Epithelial cell of proximal tubule (primary cell): ENCODE measurements at places on chromosomes 2 and 18. TPM values are rescaled to one million over a fixed set of nuclear protein-coding genes. Genes with fewer than 3 reads are reported as not detected.

RBKS gene
- 2.7 and 6.2 TPM in 2 replicates for total RNA-seq

COLEC12 gene
- total RNA-seq: 2.0 and 3.3 TPM in 2 replicates

- DNase-seq: no peak
These were observed 15.4 kb downstream of the FEZ2 start for GRCh38 chr2:36582538-36582937.

DNA sequence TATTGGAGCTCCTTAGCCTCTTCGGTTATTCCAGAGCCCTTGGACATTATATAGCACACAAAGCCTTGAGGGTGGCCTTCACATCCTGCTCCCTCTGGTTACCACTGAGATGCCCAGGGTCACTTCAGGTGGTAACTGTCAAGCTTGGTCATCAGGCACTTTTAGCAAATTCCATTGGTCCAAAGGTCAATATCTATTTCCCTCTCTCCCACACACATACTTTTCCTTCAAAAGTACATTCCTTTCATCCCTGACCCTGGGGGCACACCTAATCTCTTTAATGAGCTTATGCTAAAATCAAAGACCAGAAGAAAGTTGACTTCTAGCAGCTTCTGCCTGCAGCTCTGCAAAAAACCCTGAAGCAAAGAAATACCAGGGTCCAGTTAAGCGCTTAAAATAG is 172.0 kb upstream of the NRP2 start:
- no peak for DNase-seq

TTN gene
- 0.12 TPM in 1 of 2 replicates, not detected in the other for total RNA-seq

CNTNAP5 gene
- total RNA-seq: not detected in 2 replicates

DNA sequence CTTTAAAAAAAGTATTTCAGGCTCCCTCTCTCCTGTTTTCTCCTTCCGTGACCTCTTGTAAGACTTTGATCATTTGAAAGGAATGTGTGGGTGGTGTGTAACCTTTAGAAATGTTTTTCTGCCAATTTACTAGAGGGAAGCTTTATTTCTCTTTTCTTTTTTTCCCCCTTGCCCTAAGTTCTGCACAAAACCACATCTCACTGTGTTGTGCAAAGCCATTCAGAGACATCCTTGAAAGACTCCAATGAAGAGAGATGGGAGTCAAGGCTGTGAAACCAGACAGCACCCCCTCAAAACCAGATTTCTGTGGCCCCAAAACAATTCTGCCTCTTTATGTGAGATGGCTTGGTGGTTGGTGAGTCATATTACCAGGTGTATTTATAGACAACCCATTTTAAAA is 184.6 kb upstream of the ERBB4 start:
- no peak for DNase-seq
